ENCODE measurements at places on chromosomes 16 and 17.

GRCh38 chr16:22092143-22092933 lies at the start of gene VWA3A:
TSS of gene VWA3A (plus strand) at chr16:22092541. CDS start at chr16:22092638, 97 bp downstream.
- DNase-seq, result peak; percentile 16

DNA sequence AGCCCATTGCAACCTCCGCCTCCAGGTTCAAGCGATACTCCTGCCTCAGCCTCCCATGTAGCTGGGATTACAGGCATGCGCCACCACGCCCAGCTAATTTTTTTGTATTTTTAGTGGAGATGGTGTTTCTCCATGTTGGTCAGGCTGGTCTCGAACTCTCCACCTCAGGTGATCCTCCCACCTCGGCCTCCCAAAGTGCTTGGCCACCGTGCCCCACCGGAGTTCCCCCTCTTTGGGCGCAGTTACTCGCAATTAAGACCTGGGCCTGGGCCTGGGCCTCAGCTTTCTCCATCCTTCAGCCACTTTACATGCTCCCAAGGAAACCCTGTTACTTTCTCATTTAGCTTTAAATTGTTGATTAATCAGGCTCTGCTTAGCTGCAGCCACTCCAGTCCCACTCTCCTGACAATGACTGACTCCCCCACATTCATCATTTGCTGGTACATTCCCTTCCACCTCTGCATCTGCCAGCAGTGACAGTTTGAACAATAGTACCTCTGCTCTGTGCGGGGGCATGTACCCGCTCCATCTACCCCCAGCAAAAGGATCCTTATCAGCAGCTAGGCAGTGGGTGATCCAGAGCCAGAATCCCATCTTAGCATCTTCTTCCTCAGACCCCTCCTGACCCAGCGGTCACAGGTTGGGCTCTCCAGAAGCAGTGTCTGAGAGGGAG lies 47.2 kb upstream of the SLC47A1 start:
- no peak for DNase-seq

GRCh38 chr17:2647957-2648356 lies 54.5 kb downstream of the PAFAH1B1 start:
- DNase-seq, result no peak

DNA sequence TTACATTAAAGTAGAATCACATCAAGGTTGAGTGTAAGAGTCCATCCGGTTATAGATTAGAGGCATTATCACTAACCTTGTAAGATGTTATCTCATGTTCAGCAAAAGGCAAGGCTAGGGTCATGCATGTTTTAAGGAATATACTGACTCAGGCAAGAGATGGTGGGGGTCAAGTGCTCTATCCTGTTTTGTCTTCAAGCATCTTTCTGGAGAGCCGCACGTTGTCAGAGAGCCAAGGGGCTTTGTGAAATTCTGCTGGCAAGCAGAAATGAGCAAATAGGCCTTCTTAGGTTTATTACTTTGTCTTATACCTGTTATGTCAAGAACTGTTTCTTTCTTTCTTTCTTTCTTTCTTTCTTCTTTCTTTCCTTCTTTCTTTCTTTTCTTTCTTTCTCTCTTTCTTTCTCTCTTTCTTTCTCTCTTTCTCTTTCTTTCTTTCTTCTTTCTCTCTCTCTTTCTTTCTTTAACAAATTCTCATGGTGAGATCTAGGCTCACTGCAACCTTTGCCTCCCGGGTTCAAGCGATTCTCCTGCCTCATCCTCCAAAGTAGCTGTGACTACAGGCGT lies 47.3 kb upstream of the IL34 start:
- no peak for DNase-seq

GRCh38 chr17:41413353-41413957 lies 10.9 kb downstream of the KRT37 start:
- DNase-seq, result no peak

DNA sequence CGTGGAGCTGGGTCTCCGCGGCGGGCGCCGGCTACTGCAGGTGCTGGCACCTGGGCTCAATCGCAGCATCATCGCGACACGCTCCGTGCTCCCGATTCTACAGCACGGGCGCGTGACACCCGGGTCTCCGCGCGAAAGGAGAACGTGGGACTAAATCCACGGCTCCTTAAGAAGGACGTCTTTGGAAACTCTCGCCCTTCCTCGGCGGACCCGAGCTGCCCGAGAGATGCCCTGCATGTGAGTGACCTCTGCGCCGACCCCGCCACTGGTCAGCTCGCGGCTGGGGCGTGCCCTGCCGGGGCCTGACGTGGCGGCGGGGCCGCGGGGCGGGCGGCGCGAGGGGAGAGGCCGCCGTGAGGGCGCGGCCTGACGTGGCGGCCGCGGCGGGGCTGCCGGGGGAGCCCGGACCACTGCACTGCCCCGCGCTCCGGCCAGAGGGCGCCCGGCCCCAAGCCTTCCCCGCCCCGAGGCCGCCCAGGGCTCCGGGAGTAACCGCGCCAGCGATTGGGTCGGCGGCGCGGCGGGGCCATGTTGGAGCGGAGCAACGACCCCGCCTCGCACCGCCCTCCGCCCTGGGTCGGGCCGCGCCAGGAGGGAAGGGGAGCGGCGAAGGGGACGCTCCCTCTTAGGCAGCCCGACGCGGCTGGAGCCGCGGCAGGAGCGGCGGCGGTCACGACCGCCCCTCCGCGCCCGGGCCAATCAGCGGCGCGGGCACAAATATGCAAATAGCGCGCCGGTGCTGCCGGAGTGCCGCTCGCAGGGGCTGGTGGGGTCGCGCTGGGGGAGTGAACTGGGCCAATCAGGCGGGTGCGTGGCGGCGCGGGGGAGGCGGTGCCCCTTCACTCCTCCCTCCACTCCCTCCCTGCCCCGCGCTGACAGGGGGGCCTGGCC lies 75.6 kb downstream of the CHD9 start:
- DNase-seq, result peak; percentile 95

GRCh38 chr17:57375770-57376225 lies 119.5 kb downstream of the MSI2 start:
- no peak for DNase-seq

DNA sequence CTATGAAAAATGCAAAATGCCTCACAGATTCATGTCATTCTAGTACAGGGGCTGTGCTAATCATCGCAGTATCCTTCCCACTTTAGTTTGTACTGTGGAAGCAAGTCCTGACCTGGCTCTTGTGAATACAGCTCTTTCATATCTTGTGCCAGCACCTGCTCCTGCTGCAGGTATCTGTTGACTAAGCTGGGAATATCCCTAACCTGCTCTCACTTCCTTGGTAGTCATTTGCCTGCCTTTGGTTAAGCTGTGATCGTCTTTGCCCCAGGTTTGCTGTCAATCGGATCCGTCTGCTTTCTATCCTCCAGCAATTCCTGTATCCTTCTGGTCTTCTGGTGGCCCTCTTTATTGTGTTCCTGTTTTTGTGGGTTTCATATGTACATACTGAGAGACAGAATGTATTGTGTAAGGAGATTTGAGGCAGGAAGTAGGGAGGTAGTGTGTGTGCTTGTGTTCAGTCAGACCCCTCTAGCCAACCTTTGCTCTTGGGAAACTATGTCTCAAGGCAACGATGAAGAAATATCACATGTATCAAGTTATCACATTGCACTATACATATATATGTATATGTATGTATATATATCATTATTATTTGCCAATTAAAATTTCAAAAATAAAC lies 7.7 kb upstream of the GINS3 start:
- DNase-seq, result no peak

GRCh38 chr17:68048996-68049395 lies 13.5 kb downstream of the KPNA2 start:
- DNase-seq, result no peak

Data from posterior cingulate gyrus (tissue), 11 donors.